ENCODE measurements at places on chromosomes 5 and 9.
A peak's percentile ranks its signal among the peaks of the same experiment; 100 is the strongest.

DNA sequence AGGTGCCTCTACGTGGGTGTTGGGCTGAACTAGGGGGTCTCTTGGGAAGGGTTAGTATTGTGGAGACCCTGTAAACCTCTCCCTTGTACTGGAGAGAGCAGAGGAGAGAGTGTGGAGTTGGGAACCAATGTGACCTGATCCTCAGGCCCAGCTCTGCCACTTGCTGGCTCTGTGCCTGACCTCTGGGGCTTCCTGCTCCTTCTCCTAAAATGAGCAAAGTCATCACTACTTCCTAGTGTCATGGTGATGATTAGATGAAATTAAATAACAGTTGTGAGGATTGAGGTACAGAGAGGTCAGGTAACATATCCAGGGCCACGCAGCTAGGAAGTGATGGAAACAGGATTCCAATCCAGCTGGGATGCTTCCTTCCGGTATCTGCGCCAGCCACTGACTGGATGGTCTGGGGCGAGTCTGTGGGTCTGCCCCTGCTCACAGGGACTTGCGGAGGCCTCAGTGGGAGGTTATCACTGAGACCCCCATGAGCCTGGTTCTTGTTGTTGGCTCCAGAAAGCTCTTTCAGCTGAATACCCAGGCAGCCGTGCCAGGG lies 9.2 kb downstream of the GALNT10 start:
- peak; percentile 27 for DNase-seq

DNA sequence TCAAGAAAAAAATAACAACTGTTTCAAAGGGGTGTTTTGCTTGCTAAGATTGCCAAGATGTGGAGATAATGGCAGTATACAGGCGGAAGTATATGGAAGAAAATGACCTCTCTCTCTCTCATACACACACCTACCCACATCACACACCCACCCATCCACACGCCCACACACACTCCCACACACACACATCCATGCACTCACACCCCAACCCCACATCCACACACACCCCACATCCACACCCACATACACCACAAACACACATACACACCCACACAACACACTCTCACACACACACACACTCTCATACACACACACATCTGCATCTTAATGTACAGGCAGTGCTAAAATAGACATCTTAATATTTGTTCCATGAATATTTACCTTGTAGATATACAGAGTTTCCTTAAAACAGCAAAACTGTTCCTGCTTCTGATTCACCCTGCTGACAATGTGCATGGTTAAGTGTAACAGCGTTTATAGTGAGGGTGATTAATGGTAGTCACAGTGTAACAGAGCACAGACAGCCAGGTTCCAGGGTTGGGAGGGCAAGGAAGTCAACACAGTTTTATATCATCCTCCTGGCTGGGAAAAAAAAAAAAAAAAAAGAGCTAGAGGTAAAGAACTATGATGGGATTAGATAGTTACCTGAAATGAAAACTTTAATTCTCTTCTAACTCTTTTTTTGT lies 8.3 kb downstream of the BHMT2 start:
- no peak for DNase-seq

DNA sequence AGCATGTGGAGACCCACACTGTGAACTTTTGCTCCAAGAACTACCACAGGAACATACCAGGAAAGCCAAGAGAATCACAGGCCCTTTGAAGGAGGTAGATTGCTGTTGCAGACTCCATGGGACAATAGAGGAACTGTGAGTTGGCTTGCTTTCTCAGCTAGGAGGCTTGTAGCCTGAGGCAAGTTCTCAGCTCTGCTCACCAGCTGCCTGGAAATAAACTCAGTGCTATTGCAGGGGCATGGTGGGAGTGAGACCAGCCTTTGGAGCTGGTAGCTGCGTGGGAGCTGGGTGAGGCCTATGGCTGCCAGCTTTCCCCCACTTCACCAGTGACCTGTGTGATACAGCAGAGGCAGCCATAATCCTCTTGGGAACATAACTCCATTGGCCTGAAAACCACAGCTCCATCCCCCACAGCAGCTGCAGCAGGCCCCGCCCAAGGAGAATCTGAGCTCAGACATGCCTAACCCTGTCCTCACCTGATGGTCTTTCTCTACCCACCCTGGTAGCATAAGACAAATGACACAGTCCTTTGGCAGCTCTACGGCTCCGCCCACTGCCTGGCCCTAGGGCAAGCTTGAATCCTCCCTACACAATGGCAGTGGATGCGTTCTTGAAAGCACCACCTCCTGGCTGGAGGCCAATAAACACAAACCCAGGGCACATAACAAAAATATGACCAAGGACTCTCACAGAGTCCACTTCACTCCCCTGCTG lies 389.5 kb downstream of the KIF4B start:
- DNase-seq: no peak

DNA sequence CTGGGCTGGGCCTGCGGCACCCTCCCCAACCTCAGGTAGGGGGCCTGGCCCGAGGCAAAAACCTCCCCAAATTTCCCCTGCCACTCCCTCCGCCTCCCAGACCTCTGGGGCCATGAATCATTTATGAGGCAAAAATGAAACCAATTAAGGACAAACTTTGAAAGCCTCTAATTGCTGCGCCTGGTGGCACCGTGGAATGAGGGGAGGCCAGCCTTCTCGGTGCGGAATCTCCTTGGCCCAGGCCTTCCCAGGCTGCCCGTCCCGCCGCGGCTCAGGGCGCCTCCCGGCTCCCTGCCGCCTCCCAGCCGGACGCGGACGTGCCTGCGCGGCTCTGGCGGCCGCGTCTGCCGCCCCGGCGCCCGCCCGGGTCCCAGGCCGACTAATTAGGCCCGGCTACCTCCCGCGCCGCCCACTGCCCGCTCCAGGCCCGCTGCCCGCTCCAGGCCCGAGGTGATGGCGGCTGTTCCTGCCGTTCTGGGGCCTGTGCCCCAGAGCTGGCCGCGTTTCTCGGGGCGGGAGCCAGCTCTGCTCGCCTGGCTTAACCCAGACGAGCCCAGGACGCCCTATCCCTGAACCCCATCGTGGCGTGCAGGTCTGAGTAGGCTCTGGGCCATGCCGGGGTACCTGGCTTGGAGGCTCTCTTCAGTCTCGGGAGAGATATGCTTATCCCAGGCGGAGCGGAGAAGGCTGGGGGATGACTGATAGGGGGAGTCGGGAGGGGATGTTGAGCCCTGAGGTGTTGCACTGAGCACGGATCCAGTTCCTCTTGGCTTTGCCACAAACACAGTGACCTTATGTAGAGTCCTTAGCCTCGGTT lies 20.1 kb downstream of the CXXC5 start:
- DNase-seq: no peak

- DNase-seq: no peak
Observed at GRCh38 chr5:19615071-19615470, 372.9 kb downstream of the CDH18 start.

GRCh38 chr9:130962418-130963316 lies 23.6 kb upstream of the FIBCD1 start:
- DNase-seq: no peak

DNA sequence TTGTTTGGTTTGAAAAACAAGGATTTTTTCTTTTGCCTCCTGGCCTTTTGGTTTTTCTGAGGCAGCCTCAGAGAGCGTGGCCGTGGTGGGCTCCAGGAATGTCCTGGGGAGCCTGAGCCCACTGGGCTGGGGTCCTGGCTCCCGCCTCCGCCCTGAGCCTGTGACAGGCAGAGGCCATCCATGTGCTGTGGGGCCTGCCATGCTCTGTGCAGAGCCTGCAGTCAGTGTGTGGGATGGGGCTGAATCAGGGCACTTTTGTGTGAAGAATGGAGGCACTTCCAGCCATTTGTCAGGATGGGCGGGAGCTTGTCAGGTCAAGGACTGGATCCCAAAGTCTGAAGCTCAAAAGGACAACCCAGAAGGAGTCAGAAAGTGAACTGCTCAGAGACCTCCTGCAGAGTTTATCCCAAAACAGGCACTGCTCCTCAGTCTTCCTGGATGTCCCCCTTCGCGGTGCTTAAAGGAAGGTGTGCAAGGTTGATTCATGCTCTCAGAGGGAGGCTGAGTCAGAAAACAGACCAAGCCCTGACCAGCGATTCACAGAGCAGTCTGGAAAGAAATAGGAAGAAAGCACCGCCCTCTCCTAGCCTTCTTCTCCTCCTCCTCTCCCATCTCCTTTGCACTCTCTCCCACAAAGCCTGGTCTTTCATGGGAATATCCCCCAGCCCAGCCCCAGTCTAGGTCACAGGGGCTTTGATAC lies 53.2 kb downstream of the MVB12B start:
- DNase-seq: no peak

DNA sequence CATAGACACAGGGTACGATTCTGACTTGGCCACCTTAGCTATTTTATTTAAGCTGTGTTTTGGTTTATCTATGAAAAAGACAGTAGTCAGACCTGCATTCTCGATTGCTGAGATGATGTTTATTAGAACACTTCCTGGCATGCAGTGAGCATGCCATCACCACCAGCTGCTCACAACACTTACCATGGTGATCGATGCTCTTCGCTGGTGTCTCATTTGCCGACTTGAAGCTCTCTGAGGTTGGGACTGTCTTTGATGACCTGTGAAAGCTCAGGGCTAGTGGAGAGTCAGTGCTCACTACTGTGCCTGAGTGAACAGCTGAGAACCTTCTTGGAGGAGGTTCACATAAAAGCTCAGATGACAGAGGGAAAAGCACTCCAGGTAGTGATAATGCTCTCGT lies 4.4 kb upstream of the C9orf153 start:
- DNase-seq: no peak
